GM23338 (cell line): ENCODE measurements at places on chromosomes 2 and 18. TPM values are rescaled to one million over a fixed set of nuclear protein-coding genes. Genes with fewer than 3 reads are reported as not detected.

- peaks cover 12% of the 10 kb centered on the region; the same call in 1 of the 2 replicates for H3K4me1 ChIP-seq
- H3K27me3 ChIP-seq, result no peaks in the 10 kb centered on the region
- H3K4me3 ChIP-seq, result no peak overlapping the region
- no peaks in the 10 kb centered on the region for H3K36me3 ChIP-seq
- no peak for DNase-seq
Measured at GRCh38 chr2:148106331-148106730, 85.4 kb downstream of the MBD5 start.

Gene SP9
- 0.12 and 0.49 TPM in 2 replicates for total RNA-seq

DNA sequence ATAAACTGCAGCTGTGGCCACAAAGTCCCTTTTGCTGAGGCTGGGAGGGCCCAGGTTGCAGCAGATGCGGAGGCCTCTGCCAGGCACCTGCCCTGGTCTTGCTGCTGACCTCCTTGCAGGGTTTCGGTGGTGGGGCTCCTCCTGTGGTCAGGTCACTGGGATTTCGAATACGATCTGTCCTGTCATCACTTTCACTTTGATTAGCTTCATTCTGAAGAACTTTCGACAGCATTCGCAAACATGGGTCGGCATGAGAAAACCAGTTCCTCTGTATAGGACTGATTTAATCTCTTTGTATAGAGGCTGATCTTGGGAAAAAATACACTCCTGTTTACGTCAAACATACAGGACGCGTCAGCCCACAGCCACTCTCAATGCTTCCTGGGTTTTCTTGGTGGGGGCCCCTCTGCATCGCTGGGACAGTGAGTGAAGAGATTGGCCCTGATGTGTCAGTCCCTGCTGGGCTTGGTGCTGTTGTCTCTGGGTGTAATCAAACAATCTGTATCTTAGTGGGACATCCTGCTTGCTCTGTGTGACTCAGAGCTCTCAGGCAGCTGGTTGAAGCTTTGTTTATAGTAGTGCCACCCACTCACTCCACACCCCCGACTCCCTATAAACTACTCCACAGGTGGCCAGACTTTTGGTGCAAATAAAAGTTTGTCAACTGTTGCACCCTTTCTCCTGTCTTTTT is 209.4 kb upstream of the CXCR4 start:
- no peaks in the 10 kb centered on the region for H3K27me3 ChIP-seq
- no peaks in the 10 kb centered on the region; the same call in 1 of the 2 replicates for H3K36me3 ChIP-seq
- H3K27ac ChIP-seq, result no peak overlapping the region; the same call in 1 of the 2 replicates
- H3K4me1 ChIP-seq, result peaks cover 39% of the 10 kb centered on the region
- no peak overlapping the region for H3K4me3 ChIP-seq

Gene GPR35
- 0.39 TPM in 1 of 2 replicates, not detected in the other for total RNA-seq

GRCh38 chr2:152559008-152559407 is 158.3 kb downstream of the PRPF40A start:
- H3K27me3 ChIP-seq, result no peaks in the 10 kb centered on the region
- no peak overlapping the region for H3K4me3 ChIP-seq
- H3K36me3 ChIP-seq, result no peaks in the 10 kb centered on the region
- DNase-seq, result no peak

DNA sequence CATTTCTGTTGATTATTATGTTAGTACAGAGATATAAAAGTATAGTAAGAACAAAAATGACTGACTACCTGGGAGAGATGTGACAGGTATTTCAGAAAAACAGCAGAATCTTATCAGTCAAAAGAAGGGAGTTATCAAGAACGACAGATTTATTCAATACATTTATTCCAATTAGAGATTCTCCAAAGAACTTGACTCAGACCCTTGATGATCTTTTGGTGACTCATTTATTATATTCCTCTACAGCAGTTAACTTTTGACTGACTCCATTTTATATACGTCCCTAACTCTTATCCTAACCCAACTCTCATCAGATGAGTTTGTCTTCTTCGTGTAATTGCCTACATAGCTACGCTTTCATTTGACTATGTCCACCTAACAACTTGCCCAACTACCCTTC is 91.1 kb downstream of the C2orf74 start:
- H3K27me3 ChIP-seq, result no peaks in the 10 kb centered on the region
- no peak overlapping the region for H3K4me3 ChIP-seq
- H3K4me1 ChIP-seq, result no peaks in the 10 kb centered on the region
- DNase-seq, result no peak
- H3K36me3 ChIP-seq, result peaks cover 13% of the 10 kb centered on the region; the same call in 1 of the 2 replicates

GRCh38 chr2:134917888-134918525 is 615 bp upstream of the CCNT2 start:
- peaks cover 31% of the 10 kb centered on the region for H3K4me1 ChIP-seq
- H3K27me3 ChIP-seq, result no peaks in the 10 kb centered on the region
- peak overlapping the region; percentile 99 for H3K27ac ChIP-seq
- H3K4me3 ChIP-seq, result peak overlapping the region; percentile 91

DNA sequence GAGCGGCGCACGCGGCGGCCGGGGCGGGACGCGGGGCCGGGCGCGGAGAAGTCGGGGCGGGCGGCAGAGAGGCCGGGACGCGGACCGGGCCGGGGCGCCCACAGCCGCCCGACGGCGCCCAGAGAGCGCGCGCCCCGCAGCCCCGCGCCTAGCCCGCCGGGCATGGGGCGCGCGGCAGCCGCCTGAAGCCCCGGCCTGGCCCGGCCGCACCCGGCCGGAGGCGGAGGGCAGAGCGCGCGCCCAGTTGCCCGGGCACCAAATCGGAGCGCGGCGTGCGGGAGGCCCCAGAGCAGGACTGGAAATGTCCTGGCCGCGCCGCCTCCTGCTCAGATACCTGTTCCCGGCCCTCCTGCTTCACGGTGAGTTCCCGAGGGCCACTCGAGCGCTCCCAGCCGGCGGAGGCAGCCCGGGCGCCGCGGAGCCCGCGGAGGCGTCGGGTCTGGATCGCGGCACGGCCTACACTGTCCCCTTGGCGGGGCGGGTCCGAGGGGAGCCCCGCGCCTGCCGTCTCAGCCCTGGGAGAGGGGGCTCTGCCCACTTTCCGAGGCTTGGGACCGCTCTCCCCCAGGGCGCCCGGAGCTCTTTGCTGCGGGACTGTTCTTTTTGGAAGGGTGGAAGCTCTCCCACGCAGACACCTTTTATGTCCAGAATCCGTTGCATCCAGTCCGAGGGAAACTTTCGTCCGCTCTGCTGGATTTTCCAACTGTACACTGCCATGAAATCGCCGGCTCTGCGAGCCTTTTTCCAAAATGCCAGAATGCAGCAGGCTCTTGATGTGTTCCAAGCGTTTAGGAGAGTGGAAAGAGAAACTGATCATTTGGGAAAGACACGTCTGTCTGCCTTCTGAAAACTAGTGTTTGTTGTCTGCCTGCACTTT is 484 bp downstream of the APCDD1 start:
- H3K27ac ChIP-seq, result no peak overlapping the region
- DNase-seq, result peak; percentile 66
- H3K36me3 ChIP-seq, result no peaks in the 10 kb centered on the region
- H3K4me3 ChIP-seq, result peak overlapping the region; percentile 88

- H3K4me1 ChIP-seq, result peaks cover 26% of the 10 kb centered on the region
- H3K27me3 ChIP-seq, result peaks cover 39% of the 10 kb centered on the region
- no peaks in the 10 kb centered on the region for H3K36me3 ChIP-seq
- no peak overlapping the region for H3K4me3 ChIP-seq
Measured at GRCh38 chr2:44766220-44766619, 175.3 kb upstream of the SIX3 start.

DNA sequence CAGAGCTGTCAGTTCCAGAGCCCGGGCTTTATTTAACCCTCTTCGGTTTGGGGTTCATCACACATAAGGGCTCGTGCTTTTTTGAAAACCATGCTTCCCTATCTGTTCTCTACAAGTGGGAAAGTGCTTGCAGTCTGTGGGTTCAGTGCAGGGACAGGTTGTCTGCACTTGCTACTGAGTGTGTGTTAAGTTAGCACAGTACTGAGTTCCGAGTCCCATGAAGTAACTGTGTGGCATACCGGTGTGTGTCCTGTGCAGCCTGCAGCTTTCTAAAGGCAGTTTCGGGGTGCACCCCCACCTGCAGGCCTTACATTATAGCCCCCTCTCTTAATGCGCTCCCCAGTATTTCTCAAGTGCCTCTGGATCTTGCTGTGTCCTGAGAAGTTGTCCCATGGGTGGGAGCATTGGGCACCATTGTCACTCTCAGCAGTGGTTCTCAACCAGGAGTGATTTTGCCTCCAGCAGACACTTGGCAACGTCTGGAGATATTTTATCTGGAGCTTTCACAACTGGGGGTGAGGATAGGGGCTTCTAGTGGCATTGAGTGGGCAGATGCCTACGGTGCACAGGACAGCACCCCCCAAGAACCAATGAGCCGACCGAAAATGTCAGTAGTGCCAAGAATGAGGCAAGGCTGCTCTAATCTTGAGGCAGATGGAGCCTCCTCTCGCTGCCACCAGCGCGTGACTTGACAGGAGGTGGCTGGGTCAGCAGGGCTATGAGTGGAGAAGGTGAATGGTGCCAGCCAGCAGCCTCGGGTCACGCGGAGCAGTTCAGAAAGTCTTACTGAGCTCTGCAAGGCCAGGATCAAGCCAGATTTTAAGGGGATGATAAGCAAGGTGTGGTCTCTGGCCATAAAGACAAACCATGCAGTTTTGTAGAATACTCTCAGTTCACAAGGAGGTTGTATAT is 152.2 kb downstream of the SMAD7 start:
- DNase-seq, result no peak
- H3K4me1 ChIP-seq, result no peaks in the 10 kb centered on the region

Gene CYS1
- 0.04 and 0.31 TPM in 2 replicates for total RNA-seq

Gene MROH2A
- not detected in 2 replicates for total RNA-seq

Gene SPP2
- not detected in 2 replicates for total RNA-seq

- peaks cover 25% of the 10 kb centered on the region for H3K4me1 ChIP-seq
- H3K4me3 ChIP-seq, result no peak overlapping the region
Measured at GRCh38 chr2:101816598-101816997, 119.1 kb downstream of the MAP4K4 start.

GRCh38 chr2:23418056-23418455 is 33.1 kb downstream of the KLHL29 start:
- H3K27ac ChIP-seq, result no peak overlapping the region
- H3K36me3 ChIP-seq, result no peaks in the 10 kb centered on the region
- H3K27me3 ChIP-seq, result no peaks in the 10 kb centered on the region
- H3K4me1 ChIP-seq, result no peaks in the 10 kb centered on the region

DNA sequence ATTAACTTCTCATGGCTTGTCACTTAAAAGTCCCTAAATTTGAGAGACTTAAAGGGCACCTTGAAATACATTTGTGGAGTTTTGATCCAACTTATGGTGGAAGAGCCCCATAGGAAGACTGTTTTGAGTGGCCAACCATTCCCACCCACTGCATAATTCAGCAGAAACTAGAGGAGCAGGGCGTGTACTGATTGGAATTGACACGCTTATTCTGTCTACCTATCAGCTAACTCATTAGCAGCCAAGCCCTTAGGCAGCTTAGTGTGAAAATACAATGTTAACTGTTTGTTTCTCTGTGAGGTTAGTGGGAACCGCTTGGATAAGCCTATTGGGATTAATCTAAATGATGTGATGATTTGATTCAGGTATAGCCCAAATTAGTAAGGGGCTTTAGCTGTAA is 6.4 kb downstream of the LGALSL start:
- peaks cover 7% of the 10 kb centered on the region for H3K4me1 ChIP-seq
- H3K36me3 ChIP-seq, result peaks cover 12% of the 10 kb centered on the region
- H3K27me3 ChIP-seq, result no peaks in the 10 kb centered on the region
- no peak overlapping the region for H3K4me3 ChIP-seq

Gene DSC3
- 2.1 and 3.7 TPM in 2 replicates for total RNA-seq

GRCh38 chr2:151922845-151923666 is 94.8 kb upstream of the ARL5A start:
- no peak for DNase-seq
- H3K4me1 ChIP-seq, result peaks cover 8% of the 10 kb centered on the region; the same call in 1 of the 2 replicates
- no peaks in the 10 kb centered on the region for H3K36me3 ChIP-seq
- no peak overlapping the region for H3K4me3 ChIP-seq
